ENCODE measurements at places on chromosomes 3 and 15.

DNA sequence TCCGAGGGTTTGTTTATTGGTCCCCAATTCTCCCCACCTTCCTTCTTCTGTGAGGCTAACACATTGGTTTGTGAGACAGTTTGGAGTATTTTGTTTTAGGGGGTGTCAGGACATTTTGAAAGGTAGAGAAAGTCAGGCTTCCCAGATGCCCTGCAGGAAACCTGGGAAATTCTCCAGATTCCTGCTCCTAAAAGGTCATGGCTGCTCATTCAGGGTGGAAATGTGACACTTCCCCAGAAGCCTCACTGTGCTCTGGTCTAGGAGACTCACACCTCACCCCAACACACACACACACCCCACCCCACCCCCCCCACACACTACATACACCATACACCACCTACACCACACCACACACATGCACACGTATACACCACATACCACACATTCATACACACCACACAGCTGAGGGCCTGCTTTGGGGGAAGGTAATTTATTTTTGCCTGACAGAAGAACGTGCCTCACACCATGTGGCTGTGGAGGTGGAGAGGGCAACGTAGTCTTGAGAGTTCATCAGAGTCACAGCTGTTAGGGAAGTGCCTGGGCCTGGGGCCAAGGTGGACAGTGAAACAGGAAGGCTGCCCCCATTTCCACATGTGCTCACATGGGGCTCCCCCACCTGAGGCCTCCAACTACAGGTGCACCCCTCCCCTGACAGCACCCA, 40.4 kb upstream of the LIMD1 start:
- no peak for DNase-seq

DNA sequence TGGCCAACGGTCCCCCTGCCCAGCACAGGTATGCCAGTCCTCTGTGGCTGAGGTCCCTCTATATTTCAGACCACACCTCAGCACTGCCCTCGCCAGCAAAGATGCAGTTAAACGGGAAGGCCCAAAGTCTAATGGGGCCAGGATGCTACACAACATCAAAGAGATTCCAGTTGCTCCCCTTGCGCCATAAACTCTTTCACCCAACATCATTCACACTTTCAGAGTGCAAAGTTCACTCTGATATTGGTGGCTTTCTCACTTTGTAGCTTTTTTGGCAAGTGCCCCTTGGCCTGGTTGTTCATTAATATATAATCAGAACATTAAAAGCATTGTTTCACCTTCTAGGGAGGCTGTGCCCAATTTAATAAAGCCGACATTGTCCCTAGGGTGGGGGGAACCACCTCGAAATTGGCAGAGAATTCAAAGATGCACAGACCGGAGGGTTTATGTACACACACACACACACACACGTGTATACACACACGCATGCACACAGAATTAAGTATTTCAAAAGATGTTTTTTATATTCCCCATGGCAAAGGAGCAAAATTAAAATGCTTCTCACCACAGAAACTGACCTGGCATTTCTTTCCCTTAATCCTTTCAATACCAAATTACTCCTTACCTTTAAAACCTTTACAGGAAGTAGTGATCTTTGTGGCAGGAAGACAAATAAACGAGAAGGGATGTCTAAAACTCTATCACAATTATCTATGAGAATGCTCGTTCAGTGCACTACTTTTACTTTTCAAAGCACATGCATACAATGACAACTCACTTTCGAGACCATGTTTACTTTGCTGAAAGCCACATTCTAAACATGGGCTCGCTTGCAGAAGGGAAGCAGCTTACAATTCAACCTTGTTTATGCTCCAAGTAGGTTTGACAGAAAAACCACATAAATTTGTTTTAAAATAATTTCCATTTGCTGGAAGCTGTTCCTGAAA, 19.5 kb downstream of the LRIG1 start:
- no peak for DNase-seq

- no peak for DNase-seq
Measured at GRCh38 chr15:64901914-64902313, 9.8 kb upstream of the ANKDD1A start.

- DNase-seq = no peak
Measured at GRCh38 chr3:98512576-98512975, 10.1 kb downstream of the CLDND1 start.

- DNase-seq = peak; percentile 83
Measured at GRCh38 chr3:81716870-81717509, 44.5 kb downstream of the GBE1 start.

DNA sequence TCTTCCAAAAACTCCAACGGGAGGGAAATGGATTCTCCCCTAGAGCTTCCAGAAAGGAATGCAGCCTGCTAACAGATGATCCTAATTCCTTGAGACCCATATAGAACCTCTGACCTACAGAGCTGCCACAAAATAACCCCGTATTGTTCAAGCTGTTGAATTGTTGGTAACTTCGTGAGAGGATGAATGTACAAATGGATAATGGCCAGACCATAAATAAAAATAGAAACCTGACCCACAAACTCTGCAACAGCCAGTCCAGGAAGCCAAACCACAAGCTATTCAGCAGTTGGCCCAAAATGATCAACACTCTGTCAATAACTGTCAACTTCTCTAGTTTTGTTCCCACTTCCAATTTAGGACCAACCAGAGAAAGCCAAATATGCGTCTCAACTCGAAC, 414.0 kb upstream of the ZNF717 start:
- no peak for DNase-seq

DNA sequence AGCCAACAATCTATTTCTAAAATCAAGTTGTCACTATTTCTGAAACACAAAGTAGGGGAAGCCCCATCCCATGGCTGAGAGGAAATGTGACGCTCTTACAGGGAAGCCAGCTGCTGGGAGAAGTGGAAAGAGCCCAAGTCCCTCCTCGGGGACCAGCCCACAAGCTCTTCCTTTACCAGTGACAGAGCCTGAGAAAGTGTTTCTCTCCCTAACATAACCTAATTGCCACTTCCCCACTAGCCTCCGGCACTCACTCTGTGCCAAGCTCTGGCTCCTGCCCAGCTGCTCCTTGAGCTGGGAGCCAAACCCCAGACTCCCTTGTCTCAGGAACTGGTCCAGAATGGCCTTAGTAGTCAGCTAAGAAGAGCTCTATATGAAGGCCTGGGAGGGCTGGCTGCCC, 42.9 kb downstream of the TNFAIP8L3 start:
- DNase-seq = no peak

DNA sequence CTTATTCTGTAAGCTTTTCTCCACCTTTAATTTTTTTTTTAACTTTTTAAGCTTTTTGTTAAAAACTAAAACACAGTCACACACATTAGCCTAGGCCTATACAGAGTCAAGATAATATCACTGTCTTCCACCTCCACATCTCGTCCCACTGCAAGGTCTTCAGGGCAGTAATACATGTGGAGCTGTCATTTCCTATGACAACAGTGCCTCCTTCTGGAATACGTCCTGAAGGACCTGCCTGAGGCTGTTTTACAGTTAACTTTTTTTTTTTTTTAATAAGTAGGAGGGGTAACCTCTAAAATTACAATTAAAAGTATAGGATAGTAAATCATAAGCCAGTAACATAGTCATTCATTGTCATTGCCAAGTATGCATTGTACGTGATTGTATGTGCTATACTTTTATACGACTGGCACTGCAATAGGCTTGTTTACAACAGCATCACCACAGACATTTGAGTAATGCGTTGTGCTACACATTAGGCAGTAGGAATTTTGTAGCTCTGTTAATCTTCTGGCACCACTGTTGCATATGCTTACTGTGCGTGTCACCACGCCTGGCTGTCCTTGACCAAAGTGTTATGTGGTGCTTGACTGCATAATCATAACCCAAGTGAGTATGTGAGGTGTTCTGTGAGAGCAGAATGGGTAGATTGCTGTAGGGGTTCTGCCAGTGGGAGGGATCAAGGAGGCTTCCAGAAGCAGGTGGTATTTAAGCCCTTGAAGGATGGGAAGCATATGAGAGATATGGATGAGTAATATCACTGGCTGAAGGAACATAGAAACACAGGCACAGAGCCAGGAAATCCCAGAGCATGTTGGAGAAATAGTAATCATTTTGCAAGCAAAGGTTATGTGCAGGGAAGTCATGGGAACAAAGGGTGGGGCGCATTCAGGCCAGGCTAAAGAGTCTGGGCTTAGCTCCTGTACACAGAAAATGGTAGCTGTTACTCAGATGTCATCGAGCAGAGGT, 18.3 kb downstream of the FBXO22 start:
- DNase-seq = no peak

- DNase-seq = peak; percentile 54
Measured at GRCh38 chr3:50163572-50164455, 8.7 kb downstream of the SEMA3F start.

DNA sequence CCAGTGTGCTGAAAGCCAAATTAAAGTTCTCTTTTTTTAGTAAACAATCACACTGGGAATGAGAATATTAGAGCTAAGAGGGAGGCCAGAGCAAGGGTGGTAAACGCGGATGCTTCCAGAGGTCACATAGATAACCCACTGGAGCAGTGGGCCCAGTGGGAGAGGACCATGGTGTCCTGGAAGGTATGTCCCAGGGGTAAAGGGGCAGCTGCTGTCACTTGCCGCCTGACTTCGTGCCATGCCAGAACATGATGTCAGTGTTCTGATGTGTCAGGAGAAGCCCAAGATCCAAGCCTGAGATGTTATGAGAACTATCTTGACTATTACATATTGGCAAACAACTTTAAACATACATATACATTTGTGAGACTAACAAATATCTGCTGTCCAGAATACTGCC, 211.9 kb upstream of the IL12A start:
- no peak for DNase-seq

DNA sequence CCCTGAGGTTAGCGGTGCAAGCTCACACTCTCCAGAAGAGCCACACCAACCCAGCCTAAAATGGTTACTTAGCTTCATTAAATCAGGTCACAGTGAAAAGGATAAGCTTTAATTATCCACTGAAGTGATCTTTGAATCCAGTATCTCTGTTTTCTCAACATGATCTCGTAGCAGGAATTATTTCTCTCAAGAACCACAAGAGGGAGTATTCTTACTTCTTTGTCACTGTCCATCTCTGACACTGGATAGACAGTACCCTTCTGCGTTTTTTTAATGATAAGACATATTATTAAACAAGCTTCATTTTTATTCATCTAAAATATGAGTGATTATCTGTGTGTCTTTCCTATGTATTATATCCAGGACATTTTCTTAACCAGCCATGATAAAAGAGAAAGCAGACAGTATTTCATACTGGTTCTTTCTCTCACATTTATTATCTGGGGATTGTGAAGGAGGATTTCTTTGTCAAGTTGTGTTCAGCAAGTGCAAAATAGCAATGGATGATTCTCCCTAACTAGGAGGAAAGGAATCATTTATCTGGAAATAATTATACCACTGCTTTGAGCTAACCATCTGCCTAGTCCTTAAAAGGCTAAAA, 105.4 kb upstream of the CCDC54 start:
- peak; percentile 14 for DNase-seq

DNA sequence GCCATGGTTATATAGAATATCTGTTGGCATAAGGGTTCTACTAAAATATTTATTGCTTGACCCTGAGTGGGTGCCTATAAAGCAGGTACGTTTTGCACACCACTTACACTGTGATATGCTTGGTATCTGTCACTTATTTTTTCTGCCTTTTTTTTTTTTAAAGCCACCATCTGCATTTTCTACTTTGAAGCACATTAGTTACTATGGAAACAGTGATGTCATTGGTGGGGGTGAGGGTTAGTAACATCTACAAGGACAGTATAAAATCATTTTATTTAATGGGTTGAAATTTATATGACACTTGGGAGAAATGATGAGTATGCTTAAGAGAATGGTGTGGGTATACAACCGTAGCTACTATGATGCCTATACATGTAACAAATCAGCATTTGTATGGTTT, 25.6 kb downstream of the SLCO3A1 start:
- no peak for DNase-seq

GRCh38 chr3:169241630-169241990, 421.9 kb downstream of the MECOM start:
- no peak for DNase-seq

GRCh38 chr15:71410347-71410746, 295.1 kb downstream of the THSD4 start:
- no peak for DNase-seq

- DNase-seq = no peak
Measured at GRCh38 chr3:187870360-187871203, 125.3 kb upstream of the BCL6 start.

DNA sequence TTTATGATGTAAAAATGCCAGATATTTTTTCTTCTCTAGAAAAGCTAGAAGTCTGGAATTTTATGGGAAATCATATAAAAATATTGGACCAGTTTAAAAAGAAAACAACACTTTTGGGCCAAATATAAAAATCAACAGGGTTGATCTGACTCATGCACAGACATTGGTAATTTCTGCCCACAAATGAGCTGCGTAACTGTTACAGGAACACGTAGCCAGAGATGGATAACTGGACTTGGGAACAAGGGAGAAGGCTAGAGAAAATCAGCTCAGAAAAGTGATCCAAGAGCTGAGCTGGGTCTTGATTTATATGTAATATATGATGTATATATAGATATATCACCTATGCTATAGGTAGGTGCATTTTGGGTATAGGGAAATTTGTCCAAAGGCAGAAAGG, 36.8 kb upstream of the NAALADL2 start:
- DNase-seq = no peak

DNA sequence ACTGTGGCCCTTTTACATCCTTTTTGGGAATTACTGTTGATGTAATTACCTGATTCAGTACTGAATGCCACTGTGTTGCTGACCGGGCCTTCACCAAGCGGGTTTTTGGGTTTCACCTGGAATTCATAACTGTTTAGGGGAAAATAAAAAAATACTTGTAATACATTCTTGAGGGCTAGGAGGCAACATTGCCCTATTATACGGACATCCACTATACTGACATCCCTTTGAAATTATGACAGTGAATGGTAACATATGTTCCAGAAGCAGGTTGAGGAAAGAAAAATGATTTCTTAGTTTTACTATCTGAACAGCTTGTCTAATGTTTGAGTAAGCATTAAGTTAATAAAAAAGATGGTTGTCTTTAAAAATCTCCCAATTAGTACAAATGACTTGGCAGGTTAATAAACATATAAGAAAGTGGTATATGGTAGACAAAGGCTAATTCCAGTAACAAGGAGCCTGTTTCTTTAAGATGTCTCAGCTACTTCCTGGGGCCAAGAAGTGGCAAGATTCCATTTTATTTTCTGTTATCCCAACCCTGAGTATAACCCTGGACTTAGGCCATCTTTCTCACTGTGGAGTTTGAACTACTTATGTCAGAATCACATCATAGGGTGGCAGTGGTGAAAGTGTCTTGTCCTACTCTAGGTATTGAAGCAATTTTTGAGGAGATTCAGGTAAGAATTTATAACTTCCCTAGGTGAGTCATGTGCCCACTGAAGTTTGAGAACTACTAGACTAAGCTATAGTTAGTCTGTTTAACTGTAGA, 45.5 kb downstream of the TFG start:
- DNase-seq = no peak

DNA sequence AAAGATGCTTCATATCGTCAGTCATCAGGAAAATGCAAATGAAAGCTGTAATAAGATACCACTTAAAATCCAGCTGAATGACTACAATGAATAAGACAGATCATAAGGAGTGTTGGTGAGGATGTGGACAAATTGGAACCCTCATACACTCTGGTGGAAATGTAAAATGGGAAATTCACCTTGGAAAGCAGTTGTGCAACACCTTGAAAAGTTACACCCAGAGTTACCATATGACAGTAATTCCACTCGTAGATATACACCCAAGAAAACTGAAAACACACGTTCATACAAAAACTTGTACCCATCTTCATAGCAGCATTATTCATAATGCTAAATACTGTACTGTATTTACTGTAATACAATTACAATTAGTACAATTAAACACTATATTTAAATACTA, 2.3 kb downstream of the TTC23 start:
- DNase-seq = no peak

- DNase-seq = no peak
Measured at GRCh38 chr3:42728056-42728455, 25.5 kb upstream of the HHATL start.

- DNase-seq = no peak
Measured at GRCh38 chr3:100108464-100109079, 5.7 kb downstream of the FILIP1L start.
